ENCODE measurements at places on chromosomes 2 and 18.
A peak's percentile ranks its signal among the peaks of the same experiment; 100 is the strongest.

DNA sequence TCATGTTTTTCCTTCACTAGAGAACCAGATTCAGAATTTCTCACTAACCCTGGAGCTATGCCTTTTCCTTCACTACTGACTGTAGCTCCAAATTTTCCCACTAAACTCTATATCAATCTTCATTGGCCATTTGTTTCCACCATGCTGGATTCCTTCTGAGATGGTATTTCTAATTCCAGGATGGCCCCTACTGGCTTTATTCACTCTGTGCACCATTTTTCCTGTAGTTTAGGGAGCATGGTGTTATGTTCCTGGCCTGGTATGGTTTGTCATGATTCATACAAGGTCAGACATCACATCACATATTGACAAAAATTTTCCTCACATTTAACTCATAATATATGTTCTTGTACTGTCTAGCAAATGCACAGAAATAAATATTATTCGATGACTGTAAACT, 229.2 kb upstream of the TFPI start:
- DNase-seq, result no peak

DNA sequence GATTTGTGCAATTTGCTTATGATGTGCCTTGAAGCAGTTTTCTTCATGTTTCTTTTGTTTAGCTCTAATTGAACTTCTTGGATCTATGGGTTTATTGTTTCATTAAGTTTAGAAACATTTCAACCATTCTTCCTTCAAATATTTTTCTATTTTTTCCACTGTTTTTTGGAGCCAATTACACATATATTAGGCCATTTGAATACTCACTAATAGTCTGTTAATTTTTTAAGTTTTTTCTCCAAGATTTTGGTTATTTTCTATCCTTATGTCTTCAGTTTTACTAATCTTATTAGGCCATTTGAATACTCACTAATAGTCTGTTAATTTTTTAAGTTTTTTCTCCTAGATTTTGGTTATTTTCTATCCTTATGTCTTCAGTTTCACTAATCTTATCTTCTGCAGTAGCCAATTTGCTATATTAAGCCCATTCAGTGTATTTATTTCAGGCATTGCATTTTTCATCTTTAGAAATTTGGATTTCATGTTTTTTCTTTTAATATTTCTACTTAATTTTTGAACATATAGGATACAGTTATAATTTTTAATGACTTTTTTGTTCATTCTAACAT, 9.5 kb upstream of the TMEM87B start:
- DNase-seq, result no peak

- no peak for DNase-seq
Observed at GRCh38 chr2:207871911-207872310, 102.2 kb upstream of the FZD5 start.

GRCh38 chr18:30679285-30679930, 363.1 kb downstream of the DSC3 start:
- DNase-seq, result no peak

DNA sequence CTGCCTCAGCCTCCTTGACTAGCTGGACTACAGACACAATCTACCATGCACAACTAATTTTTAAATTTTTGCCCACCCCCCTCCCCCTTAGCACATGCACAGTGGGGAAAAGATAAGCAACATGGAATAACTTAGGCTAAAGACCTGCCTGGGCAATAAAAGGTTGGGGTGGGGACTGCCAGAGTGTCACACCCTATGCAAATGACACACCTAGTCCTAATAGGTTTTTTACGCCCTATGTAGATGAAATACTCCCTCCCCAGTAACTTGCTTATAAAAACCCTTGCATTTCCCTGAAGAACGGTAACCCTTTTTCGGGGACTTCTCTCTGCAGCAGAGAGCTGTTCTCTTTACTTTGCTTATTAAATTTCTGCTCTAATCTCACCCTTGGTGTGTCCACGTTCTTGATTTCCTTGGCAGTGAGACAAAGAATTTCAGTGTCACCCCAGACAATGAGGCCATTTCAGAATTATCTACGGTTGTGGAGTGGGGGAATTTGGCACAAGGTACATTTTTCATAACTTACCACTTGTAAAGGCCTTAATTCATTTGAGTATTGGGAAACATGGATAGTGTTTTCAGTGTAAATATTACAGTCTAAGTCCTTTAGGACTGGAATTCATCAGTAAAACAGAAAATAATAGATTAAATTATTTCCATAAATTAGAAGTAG, 109.2 kb downstream of the NOL4 start:
- DNase-seq, result no peak

DNA sequence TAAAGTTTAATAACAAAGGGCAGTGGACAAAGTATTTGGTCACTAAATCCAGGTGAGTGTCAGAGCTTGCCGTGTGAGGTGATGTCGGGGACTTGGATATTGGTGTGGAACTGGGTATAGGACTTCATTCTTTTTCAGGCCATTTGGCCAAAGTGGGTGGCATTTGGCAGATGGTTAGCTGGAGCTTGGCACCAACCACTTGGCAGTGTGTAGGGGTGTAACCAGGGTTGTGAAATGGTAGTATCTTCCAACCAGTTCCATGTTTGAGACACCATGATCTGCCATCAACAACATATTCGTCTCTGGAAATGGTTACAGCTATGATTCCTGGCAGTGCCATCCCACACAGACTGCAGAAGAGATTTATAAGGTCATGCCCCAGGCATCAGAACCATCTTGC, 113.9 kb downstream of the CCDC85A start:
- DNase-seq, result no peak

GRCh38 chr18:7987284-7987976, 420.3 kb downstream of the PTPRM start:
- DNase-seq, result no peak

DNA sequence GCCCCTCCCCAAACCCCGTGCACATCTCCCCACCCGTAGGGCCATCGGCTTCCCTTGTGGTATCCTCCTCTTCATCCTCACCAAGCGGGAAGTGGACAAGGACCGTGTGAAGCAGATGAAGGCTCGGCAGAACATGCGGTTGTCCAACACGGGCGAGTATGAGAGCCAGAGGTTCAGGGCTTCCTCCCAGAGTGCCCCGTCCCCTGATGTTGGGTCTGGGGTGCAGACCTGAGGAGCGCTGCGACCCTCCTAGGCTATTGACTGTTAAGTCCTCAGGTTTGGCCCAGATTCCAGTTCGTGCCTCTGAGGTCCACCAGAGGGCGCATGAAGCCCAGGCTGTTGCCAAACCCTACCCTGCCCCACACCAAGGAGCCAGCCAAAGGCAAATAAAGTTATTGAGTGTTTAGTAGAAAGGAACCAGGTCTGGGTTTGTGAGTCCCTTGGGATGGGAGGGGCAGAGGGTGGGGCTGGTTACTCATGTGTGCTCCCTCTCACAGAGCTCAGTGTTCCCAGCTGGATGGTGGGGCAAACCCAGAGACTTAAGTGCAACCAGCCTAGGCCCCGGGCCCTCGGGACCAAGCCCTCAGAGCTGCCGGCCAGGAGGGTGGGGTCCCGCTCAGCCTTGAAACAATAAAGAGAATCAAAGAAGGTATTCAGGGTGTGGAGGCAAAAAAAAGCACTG, 2.4 kb downstream of the PNKD start:
- peak; percentile 68 for DNase-seq

- DNase-seq, result no peak
Observed at GRCh38 chr2:9249020-9249800, 42.6 kb downstream of the ASAP2 start.

DNA sequence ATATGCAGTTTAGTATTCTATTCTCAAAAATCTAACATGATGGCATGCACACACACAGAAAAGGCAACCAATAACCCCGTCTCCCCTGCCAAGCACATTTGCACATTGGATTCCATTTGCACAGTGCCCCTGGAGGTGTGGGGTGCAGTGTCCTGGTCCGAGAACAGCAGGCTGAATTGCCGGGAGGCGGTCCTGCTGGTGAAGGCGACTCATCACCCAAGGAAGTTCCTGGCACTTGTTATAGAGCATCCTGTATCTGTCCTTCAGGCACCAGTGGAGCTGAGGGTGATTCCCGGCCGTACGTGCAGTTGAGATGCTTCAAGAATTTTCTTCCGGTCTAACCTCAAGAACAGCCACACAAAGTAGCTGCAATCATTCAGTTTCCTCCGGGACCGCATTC, 73.0 kb upstream of the RAB12 start:
- DNase-seq, result no peak

DNA sequence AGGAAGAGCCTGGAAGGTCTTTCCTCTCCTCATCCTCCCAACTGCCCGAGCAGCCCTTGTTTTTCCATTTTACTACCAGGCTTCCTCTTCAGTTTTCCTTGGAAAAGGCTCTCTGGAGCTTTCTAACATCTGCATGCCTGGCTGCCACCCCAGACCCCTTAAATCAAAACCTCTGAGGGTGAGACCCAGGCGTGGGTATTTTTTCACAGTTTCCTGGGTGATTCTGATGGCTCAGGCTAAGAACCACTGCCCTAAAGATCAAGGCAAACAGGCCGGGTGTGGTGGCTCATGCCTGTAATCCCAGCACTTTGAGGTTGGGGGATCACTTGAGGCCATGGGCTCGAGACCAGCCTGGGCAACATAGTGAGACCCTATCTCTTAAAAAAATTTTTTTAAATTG, 35.4 kb downstream of the EMILIN2 start:
- DNase-seq, result no peak

- DNase-seq, result no peak
Observed at GRCh38 chr2:27250652-27251379, 12.0 kb downstream of the SLC30A3 start.

DNA sequence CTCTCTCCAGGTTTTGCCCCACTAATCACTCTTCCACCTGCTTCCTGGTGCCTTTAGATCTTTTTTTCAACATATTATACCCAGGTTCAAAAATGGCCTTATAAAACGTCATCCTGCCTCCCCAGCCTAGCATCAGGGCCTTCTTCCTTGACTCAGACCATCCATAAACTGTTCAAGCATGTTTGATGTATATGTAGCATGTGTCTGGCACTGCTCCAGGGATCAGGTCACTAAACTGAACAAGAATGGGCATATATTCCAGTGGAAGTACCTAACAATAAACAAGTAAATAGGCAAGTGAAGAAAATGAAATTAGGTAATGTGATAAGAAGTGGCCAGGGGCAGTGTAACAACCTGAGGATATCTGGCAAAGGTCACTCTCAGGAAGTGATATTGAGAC, 141.2 kb downstream of the TRIB2 start:
- DNase-seq, result no peak

- no peak for DNase-seq
Observed at GRCh38 chr2:42851186-42851585, 58.8 kb upstream of the HAAO start.

DNA sequence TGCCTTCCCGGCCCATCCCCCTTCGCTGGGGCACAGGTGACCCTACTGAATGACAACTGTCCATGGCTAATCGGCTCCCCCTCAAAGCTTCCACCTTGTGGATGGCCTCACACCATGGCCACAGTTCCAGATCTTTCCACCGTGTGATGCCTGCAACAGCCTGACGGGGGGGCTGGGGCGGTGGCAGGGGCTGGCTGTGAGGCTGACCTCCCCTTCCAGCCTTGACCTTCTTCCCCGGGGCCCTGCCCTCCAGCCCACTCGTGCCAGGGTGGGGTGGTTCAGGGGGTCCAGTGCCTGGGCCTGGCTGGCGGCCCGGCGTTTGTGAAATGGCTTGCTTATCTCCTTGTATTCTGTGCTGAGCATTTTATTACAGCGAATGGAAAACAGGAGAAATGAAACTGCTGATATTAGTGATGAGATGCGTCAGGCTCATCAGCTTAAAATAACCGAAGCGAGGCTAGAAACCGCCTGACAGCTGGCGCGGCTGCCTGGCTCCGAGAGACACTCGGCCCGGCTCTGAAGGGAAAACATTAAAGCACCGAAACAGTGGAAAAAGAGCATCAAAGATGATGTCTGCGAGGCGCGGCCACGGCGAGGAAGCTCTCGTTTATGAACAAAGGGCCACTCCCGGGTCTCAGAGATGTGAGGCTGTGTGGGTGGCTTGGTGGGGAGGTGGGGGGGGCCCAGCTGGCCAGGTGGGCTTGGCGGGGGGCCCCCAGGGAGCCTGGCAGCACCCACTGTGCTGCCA, 916 bp upstream of the PDCD1 start:
- DNase-seq, result peak; percentile 61

- DNase-seq, result no peak
Observed at GRCh38 chr2:2800001-2800400, 468.9 kb upstream of the MYT1L start.

DNA sequence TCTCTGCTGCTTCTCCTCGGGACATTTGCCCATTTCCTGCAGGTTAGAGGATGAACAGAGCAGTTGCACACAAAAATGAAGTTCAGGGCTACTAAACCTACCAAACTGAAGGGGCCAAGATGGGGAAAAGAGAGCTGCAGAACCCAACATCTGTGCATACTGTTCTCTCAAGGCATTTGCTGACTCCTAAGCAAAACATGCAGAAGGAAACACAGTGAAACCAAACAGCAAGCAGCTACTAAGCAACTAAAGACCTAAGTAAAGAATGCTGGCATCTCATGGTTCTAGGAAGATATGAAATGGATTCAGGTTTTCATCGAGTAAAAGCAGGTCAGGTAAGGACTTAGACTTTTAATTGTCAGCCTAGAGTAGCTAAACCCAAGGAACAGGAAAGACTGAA, 111.9 kb upstream of the SYT4 start:
- DNase-seq, result no peak

- no peak for DNase-seq
Observed at GRCh38 chr2:108941767-108942166, 47.3 kb downstream of the EDAR start.

GRCh38 chr18:1104181-1104881, 199.7 kb downstream of the ADCYAP1 start:
- DNase-seq, result no peak

- DNase-seq, result no peak
Observed at GRCh38 chr2:75491129-75491753, 69.5 kb downstream of the EVA1A start.
